ENCODE measurements at places on chromosomes 7 and 10.

DNA sequence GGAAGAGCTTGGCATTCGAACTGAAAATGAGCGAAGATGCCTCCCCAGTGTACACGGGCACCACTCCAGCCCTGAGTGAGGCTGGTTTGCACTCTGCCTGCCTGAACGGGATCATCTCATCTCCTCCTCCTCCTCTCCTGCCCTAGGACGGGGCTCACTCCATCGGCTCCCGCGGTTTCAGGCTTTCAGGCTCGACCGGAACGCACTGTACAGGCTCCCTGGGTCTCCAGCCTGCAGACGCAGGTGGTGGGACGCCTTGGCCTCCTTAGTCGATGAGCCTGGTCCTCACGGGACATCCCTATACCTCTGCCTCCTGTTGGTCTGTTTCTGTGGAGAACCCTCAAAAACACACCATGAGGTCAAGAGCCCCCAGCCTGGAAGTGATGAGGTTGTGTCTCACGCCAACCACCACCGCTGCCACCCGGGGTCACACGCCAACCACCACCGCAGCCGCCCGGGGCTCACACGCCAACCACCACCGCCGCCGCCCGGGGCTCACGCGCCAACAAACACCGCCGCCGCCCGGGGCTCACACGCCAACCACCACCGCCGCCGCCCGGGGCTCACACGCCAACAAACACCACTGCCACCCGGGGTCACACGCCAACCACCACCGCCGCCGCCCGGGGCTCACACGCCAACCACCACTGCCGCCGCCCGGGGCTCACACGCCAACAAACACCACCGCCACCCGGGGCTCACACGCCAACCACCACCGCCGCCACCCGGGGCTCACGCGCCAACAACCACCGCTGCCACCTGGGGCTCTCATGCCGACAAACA, 56.3 kb downstream of the FOXL3 start:
- no peak for DNase-seq

GRCh38 chr7:47231032-47231431, 350.9 kb downstream of the TNS3 start:
- DNase-seq: no peak

DNA sequence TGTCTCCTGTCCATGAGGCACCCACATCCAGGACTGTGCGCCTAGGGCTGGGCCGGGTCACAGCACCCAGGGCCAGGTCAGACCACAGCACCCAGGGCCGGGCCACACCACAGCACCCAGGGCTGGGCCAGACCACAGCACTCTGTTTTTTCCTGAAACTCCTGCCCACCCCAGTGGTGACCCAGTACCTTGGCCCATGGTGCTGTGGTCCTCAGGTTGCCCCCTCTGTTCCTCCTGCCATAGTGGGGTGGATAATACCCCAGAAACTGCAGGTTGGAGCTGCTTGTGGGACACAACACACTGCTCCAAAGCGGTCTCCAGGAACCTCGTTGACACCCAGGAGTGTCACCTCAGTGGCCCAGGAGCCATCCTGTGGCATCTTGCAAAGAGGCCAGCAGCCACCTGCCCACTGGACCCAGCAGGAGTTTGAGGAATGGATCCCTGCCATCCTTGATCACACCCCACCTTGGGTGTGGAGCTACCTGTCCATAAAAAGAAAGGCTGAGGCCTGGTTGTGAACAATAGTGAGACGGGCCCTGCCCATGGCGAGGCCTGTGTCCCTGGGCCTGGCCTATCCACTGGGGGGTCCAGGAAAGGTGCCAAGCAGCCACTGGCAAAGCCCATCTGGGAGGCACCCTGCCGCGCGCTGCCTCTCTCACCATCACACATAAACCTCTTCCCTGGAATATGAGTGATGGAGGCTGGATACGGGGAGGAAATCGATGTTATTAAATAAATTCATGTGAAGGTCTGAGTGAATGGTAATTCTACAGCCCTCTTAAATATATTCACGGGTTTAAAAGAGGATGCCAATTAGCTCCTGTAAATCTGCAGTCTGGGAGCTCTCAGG, 89.0 kb downstream of the NKX6-2 start:
- DNase-seq: no peak

DNA sequence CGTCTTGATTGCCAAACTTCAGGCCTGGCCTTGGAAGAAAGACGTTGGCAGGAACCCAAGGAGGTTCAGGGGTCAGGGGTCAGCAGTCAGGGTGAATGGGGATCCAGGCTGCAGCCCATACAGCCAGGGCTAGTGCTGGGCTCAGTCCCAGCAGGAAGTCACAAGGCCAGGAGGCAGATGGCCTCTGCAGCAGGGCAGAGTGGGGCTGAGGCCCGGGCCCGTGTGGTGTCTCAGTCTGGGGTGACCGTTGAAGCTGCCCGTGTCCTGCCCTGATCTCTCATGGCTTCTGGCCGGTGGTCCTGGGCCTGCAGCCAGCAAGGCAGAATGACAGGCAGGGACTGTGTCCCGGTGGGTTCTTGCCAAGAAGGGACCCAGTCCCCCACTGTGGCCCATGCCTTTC, 26.6 kb upstream of the PURB start:
- no peak for DNase-seq

- DNase-seq: no peak
These were observed 8.1 kb downstream of the IGFBP3 start for GRCh38 chr7:45912972-45913371.

GRCh38 chr7:157543791-157544190, 207.0 kb downstream of the DNAJB6 start:
- DNase-seq: no peak

- DNase-seq: no peak
These were observed 2.1 kb upstream of the LRMDA start for GRCh38 chr10:75429159-75429827.

DNA sequence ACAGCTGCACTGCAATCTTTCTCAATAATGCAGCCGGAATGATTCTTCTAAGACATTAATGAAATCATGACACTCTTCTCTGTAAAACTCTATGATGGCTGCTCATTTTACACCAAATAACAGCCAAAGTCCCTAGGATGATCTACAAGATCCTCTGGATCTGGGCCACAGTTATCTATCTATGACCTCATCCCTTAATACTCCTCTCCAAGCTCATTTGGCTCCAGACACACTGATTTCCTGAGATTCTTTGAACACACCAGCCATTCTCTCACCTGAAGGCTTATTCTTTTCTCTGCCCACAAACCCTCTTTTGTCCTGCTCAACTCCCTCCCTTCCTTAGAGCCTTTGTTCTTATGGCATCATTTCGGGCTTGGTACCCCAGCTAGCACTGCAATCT, 577.4 kb upstream of the ANKRD30A start:
- DNase-seq: no peak

- DNase-seq: no peak
These were observed 47.0 kb upstream of the PLEKHA1 start for GRCh38 chr10:122327237-122328206.

GRCh38 chr7:129161524-129162225, 17.2 kb downstream of the TSPAN33 start:
- DNase-seq: no peak

- DNase-seq: no peak
These were observed 242.9 kb downstream of the ANKRD7 start for GRCh38 chr7:118467381-118467780.

DNA sequence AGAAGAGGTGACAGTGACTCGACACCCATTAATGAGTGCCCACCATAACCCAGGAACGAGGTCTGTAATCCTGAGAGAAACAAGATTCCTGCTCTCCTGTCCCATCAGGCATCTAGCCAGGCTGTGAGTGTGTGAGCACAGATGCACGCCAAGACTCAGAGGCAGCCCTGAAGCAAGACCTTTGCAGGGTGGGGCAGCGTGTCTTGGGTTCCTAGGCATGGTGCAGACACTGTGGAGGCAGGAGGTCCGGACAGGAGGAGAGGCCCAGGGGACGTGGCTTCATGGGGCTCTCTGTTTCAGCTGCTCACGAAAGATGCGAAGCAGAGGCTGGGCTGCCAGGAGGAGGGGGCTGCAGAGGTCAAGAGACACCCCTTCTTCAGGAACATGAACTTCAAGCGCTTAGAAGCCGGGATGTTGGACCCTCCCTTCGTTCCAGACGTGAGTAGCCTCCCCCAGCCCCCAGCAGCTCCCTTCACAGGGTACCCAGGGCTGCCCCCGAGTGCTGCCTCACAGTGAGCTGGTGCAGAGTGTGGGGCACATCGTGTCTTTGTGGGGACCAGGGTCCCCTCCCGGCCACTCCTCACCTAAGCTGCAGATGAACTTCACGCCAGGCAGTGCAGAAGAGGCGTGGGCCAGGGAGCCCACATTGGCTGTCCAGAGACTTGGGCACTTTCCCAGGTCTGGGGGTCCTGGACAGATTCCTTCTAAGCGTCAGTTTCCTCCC, 94.5 kb downstream of the RGS10 start:
- DNase-seq: no peak

GRCh38 chr7:157503229-157503628, 166.4 kb downstream of the DNAJB6 start:
- DNase-seq: no peak

- DNase-seq: no peak
These were observed 203.7 kb downstream of the GRID1 start for GRCh38 chr10:86162696-86163400.

DNA sequence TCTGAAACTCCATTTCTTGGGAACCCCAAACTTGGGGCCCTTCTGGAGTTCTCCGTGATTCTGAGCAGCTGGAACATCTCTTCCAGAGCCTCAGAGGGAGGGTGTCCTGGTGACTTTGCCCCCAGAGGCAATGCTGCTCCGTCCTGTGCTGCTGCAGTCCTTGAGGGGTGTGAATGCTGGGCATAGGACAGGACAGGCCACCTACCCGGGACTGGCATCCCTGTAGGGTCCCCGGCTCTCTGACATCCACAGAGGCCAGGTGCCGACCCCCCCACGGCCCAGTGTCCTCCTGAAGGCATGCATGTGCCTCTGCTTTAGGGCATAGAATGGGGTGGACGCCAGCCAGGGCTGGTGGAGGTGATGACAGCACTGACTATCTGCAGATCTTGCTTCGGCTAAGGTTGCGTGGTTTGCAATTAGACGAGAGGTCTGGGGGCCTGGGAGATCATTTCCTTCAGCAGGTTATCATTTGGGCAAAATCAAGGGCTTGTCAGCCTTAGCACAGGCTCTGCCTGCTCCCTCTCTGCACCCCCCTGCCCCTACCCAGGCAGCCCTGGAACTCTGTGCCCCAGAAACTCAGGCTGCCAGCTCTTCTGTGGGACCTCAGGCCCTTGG, 136.9 kb upstream of the GPR26 start:
- DNase-seq: no peak

DNA sequence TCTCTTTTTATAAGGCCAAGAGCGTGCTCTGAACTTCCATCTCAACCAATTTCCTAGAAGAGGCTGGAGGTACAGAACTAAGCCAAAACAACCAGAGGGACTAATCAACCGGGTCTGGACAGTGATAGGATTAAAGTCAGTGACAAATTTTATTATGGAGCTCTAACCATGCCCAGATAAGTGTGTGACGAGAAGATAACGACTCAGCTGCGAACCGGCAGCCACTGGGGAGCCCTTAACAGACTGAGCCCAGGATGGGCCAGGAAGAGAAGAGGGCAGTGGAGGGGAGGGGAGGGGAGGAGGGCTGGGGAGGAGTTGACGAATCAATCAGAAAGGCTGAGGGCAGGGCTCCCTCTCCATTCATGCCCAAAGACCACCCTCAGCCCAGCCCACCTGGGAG, 119.9 kb downstream of the PLXNA4 start:
- no peak for DNase-seq

DNA sequence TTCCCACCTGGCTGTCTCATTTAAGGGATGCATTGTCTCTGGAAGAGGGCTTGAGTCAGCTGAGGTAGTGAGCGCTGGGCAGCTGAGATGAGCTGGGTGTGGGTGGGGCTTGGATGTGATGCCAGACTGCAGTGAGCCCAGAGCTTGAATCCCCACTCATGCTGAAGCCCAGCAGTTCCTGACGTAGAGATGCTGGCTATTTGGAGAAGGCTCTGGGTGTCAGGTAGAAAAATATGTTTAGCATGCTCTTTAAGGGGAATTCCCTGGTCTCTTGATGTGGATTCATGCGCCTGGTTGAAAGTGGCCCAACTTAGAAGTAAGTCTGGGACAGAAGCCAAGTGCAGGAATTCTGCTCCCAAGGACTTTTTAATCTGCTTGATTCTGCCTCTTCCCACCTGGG, 241.5 kb upstream of the IGFBP3 start:
- DNase-seq: no peak

- no peak for DNase-seq
These were observed 29.8 kb downstream of the GPRIN2 start for GRCh38 chr10:46526682-46527038.
